ENCODE measurements at places on chromosomes 16 and 17.
A peak's percentile ranks its signal among the peaks of the same experiment; 100 is the strongest.

GRCh38 chr16:85616607-85617321, 3.6 kb downstream of the GSE1 start:
- DNase-seq, result no peak

DNA sequence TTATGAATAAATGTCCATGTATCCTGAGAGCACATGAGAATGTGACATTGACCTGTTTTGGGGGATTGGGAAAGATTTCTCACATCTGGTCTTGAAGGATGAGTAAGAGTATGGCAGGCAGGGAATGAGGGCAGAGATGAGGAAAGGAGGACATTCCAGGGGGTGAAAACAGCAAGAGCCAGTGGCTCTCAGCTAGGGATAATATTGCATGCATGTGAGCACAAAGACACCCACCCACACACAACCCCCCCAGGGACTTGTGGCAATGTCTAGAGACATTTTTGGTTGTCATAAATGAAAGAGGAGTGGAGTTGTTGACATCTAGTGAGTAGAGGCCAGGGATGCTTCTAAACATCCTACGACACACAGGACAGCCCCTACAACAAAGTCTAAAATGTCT, 6.0 kb downstream of the MYO1D start:
- DNase-seq, result no peak

- DNase-seq, result no peak
Observed at GRCh38 chr16:28288114-28288513, 4.2 kb upstream of the SBK1 start.

DNA sequence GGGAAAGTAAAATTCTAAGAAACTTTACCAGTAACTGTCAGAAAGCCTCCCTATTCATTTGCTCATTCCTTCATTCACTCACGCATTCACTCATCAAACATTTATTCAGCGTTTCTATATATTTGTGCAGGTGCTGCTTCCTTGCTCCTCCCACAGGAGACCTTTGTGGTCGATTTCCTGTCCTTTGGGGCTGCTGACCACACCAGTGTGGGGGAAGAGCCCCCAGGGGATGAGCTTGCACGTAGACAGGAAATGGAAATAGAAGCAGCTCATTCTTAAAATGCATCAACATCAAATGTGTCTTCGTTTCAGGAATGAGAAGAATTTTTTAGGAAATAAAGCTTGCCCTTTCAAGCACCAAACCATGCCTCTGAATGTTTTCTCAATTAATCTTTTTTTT, 9.6 kb downstream of the PIK3R6 start:
- DNase-seq, result peak; percentile 74

- peak; percentile 68 for DNase-seq
Observed at GRCh38 chr16:28596840-28597691, at the start of gene SULT1A2. Gene SULT1A2 (minus strand): TSS chr16:28597050. CDS start chr16:28595930, 1,120 bp downstream.

GRCh38 chr17:64736804-64737492, 74.8 kb upstream of the SMURF2 start:
- peak; percentile 59 for DNase-seq

DNA sequence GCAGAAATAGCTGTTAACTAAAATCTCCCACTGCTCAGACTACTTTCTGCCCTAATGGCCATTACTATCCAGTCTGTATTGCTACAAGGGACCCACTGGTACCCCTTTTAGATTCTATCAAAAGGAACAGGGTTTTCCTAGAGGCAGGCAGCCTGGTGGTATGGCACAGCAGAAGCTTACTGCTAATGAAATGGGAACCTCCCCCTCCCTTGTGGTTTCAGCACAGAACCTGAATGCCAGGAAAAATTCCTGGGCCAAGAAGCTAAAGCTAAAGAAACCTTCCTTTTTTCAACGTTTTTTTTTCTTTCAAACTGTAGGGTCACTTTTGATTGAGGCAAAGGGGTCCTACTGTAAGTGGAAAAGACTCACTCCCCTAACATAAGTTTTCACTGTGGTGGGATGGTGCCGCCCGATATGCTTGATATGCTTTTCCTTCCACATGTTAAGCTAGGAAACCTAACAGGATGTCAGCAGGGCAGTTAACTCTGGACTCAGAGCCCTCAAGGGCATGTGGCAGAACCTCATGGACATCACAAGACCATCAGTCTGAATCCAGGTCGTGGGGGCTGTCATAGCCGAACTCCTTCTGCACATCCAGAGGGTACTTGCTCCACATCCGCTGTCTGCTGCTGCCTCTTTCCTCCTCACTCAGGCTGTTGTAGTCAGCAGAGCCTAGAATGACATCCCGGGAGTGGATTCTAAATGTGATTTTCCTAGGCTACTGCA, 9.8 kb downstream of the SLC7A6OS start:
- DNase-seq, result no peak

DNA sequence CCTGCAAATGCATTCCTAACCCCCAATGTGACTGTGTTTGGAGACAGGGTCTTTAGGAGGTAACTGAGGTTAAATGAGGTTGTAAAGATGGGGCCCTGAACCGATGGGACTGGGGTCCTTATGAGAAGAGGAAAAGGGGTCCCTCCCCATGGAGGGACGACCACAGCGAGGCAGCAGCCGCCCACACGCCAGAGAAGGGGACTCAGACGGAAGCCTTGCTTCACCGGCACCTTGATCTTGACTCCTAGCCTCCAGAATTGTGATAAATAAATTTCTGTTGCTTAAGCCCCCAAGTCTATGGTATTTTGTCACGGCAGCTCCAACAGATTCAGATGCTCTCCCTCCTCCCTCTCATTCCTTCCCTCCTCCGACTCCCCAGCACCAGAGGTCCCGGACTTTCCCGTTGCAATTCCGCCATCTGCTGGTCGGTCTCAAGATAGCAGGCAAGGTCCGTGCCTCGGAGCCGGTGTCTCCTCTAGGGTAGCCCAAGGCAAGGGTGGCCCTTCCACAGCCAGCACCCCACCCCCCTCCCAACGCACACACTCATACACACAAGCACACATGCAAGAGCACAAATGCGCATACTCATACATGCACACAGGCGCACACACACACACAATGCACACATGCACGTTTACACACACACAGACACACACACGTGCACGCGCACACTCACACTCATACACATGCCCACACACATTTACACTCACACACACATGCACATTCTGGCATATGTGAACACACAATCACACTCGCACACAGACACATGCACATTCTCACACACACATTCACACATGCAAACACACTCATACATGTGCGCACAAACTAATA, 23.1 kb upstream of the C16orf78 start:
- peak; percentile 72 for DNase-seq

GRCh38 chr17:47774331-47774730, 41.3 kb downstream of the TBX21 start:
- DNase-seq, result no peak

DNA sequence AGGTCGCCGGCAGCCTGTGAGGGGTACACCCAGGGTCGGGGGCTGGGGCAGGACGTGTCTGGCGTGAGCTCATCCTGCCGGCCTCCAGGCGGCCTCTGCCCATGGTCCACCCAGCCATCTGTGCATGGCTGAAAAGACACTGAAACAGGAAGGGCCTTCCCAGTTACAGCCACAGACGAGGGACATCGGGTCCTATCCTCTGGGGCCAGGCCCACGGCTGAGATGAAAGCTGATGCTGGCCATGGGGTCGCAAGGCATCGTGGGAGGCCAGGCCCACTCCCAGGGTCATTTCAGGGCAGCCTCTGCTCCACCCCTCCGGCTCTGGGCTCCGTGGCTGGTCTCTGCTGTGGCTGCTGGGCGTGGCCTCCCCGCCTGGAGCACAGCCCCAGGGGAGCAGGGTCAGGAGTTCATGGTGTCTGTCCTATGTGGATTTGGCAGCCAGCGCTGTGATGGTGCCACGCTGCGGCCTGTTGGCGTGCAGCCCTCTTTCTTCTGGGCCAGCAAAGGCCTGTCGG, 16.6 kb upstream of the ATP6V0C start:
- no peak for DNase-seq

GRCh38 chr17:44961921-44962350, 6.2 kb downstream of the C1QL1 start:
- DNase-seq, result peak; percentile 77

GRCh38 chr17:34378664-34379101, 15.7 kb upstream of the CCL1 start:
- DNase-seq, result no peak

- no peak for DNase-seq
Observed at GRCh38 chr17:2690165-2691068, 21.1 kb downstream of the CLUH start.

DNA sequence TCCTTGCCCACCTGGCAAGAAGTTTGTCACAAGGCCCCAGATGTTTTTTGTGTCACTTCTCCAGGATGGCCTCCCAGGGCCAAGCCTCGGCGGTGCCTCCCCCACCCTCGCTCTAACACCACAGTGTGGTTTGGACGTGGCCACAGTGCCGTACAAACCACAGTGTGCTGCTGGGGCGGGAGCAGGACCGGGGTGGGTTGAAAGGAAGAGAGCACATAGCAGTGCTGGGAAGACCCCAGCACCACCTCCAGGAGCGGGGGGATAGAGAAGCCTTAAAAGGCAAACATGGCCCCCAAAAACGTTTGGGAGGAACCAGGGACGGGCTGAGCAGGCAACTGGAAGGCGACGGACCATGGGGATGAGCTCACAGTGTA, 5.0 kb upstream of the BCL6B start:
- DNase-seq, result no peak

- DNase-seq, result no peak
Observed at GRCh38 chr16:17803625-17804410, 333.1 kb upstream of the XYLT1 start.

DNA sequence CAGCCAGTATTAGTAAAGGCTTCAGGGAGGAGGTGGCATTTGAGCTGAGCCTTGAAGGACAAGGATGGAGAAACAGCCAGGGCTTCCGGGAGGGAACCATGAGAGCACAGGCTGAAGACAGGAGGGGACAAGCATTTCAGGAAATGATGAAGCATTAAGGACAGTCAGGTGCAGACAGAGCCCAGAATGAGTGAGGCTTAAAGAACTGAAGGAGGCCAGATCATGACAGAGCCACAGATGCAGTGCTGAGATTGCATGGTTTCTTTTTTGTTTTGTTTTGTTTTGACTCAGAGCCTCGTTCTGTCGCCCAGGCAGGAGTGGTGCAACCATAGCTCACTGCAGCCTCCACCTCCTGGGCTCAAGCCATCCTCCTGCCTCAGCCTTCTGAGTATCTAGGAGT, 211.5 kb downstream of the SOX9 start:
- DNase-seq, result no peak

DNA sequence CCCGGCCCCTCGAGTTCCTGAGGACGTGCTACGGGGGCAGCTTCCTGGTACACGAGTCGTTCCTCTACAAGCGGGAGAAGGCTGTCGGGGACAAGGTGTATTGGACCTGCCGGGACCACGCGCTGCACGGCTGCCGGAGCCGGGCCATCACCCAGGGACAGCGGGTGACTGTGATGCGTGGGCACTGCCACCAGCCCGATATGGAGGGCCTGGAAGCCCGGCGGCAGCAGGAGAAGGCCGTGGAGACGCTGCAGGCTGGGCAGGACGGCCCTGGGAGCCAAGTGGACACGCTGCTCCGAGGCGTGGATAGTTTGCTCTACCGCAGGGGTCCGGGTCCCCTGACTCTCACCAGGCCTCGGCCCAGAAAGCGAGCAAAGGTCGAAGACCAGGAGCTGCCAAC, 21.4 kb downstream of the FLYWCH1 start:
- DNase-seq, result no peak

GRCh38 chr16:3513892-3514583, 13.2 kb downstream of the CLUAP1 start:
- DNase-seq, result no peak

DNA sequence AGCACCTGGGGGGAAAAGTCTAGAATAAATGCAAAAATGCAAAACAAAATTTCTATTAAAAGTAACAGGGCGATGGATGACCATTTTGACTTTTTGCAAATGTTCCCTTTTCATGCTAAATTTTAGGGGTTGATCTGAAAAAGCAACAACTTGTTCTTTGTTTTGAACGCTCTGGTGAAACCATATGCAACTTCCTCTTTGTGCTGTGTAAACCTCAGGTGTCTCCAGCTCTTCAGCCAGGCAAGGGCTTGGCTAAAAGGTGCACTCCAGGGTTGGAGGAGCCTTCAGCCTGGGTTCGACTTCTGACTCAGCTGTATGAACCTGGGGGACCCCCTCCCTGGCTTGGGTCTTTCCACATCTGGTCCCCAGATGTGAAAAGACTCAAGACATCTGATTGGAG, 9.5 kb downstream of the IRF8 start:
- DNase-seq, result no peak

GRCh38 chr16:69563605-69564580, 1.9 kb upstream of the NFAT5 start:
- peak; percentile 61 for DNase-seq

GRCh38 chr16:81174644-81175324, 63.7 kb upstream of the BCO1 start:
- DNase-seq, result no peak

- DNase-seq, result no peak
Observed at GRCh38 chr16:964356-965035, 6.3 kb downstream of the LMF1 start.
